ENCODE measurements at places on chromosomes 6 and 20.
A peak's percentile ranks its signal among the peaks of the same experiment; 100 is the strongest.

DNA sequence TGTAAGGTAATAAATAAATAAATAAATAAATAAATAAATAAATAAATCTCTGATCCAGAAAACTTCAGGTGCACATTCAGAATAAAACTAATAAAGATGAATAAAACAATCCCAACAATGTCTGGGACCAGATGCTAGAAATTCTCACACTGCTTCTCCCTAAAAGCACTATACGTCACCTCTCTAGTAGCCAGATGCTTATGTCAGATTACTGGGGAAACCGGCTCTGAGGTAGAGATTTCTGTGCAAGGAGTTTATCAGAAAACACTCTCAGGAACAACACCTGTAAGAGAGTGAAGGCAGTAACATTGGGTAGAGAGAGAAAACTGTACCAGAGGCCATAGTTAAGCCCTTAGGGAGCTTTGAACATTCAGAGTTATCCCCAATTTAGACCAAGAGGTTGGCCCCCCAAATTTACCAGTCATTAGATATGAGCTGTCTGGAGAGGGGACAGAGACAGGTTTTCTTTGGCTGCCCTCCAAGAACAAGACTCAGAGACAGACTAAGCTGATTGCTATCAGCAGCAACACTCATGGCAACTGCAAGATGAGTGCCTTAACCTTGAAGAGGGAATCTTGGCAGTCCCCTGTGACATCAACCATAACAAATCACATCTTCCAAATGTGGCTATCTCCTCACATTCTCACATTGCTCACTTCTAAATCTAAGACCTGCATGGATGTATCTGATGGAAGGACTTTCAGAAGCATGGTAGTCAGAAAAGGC lies 151.2 kb upstream of the BMP5 start:
- DNase-seq: no peak

DNA sequence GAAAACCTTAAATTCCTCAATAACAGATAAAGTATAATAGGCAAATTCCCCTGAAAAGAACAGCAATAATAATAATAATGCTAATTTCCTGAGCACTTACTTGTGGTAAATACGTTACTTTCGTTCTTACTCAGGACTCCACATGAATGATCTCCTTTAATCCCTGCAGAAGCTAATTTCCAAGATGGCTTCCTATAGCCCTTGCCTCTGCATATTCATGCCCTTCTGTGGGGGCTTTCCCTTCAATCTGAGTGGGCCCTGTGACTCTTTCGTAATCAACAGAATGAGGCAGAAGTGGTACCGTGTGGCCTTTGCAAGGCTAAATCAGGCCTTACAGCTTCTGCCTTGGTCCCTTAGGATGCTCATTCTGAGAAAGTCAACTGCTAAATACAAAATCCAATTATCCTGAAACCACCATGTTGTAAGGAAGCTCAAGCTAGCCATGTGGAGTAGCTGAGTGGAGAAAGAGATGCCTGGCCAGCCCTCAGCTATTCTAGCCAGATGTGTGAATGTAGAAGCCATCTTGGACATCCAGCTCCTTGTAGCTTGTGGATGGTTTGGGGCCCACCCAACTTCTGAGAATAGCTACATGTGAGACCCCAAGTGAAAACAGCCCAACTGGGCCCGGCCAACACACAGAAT lies 50.5 kb downstream of the MCUR1 start:
- no peak for DNase-seq

- DNase-seq: no peak
These were observed 133.8 kb upstream of the PTPN1 start for GRCh38 chr20:50376179-50376887.

DNA sequence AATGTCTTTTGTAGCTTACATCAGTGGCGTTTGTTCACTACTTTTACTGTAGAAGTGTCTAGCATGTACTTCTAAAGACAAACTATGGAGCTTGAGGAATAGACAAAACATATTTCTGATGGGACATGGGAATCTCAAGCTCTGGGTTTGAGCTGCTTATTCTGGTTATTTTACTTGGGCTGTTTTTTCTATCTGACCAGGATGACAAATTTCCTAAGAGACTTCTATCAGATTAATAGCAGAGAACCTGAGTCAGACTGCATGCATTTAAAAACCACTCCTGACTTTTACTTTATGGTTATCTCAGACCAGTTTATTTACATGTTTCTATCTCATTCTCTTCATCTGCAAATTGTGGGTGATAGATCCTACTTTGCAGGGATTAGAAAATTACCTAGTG lies 1282.3 kb upstream of the GJE1 start:
- no peak for DNase-seq

GRCh38 chr6:105591053-105591452 lies 188.2 kb upstream of the PREP start:
- no peak for DNase-seq

DNA sequence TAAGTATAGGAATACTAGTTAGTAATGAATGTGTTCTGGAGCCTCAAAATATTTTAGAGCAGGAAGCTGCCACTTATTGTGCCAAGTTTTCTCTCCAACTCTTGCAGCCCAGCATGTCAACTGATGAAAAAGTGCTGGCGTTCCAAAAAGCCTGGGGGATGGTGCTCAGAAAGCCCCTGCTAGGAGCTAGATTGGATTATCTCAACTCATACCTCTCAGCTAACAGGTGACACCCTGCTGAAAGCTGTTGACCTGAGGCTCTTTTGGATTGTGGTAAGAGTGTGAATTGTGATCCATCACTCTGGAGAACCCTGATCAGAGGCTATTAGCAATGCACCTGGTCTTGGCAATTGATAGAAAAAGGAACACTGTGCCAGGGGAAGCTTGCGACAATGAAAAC lies 580.4 kb downstream of the EYS start:
- no peak for DNase-seq

- no peak for DNase-seq
These were observed 123.4 kb upstream of the ECI2 start for GRCh38 chr6:4258733-4259132.

- DNase-seq: peak; percentile 72
These were observed 46.5 kb downstream of the ADTRP start for GRCh38 chr6:11732036-11732631.

DNA sequence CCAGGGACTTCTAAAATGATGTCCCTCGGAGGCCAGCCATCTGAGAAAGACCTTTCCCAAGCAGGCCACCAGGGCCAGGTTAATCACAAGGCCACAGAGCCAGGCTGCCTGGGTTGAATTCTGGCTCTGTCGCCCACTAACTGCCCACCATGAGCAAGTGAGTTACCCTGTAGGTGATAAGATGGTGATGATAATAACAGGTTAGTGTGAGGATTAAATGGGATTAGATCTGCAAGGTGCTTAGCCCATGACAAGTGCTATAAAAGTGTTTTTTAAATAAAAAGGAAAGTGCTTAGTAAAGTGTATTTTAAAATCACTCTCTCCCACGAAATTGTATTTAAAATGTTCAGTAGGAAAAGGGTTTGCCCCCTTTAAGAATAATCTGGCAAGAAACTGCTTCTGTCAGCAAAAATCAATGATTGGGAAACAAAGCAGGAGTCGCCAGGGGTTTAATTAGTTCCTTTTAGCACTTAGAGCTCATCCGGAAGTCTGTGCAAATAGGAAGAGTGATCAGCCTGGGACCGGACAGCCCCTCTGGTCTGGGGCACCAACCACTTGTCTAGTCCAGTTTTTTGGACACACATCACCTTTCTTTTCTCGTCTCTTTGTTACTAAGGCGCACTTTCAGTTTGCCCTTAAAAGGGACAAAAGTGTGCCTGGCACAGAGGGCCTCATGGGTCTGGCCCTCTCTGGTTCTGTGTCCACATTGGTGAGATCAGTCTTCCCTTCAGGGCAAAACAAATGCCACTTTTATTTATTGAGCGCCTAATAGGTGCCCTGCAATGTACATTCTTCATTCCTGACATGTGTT lies 150.4 kb downstream of the GRM4 start:
- DNase-seq: no peak

GRCh38 chr6:151093706-151094105 lies 146.1 kb upstream of the AKAP12 start:
- no peak for DNase-seq

- DNase-seq: no peak
These were observed 90.4 kb downstream of the COL12A1 start for GRCh38 chr6:75115481-75115880.

- no peak for DNase-seq
These were observed 52.8 kb upstream of the PNRC1 start for GRCh38 chr6:89027756-89028155.

- no peak for DNase-seq
These were observed 10.6 kb upstream of the WFDC8 start for GRCh38 chr20:45589725-45590124.

DNA sequence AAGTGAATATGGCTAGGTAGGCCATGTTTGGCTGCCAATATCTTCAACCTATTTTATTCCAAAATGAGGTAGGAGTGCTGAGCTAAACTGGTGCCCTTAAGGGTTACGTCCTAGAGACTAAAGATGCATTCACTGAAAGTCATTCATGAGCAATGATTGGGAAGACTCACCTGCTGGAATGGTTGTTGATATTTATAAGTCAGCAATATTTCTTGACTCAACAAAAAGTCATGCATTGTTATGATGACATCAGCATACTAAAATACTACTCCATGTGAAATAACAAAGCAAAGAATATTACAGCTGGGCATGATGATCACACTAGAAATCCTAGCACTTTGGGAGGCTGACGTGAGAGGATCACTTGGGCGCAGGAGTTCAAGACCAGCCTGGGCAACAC lies 17.6 kb upstream of the NUP153 start:
- no peak for DNase-seq

GRCh38 chr20:1579488-1579887 lies 22.0 kb upstream of the SIRPD start:
- DNase-seq: no peak

DNA sequence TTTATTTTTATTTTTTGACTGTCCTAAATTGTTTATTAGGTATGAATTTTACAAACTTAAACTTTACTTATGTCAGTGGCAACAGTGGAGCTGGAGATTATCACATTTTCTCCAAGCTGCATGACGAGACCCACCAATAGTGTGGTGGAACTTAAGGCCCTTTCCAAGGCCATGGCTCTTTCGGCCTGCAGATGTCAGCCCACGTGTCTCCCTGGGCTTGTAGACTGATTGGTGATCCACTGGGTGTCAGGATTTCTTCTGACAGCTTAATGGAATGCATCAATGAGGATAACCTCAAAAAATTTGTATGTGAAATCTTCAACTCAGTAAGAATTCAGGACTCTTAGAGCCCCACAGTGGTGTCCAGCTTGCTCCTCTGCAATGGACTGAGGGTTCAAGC lies 32.3 kb upstream of the OVOL2 start:
- no peak for DNase-seq

DNA sequence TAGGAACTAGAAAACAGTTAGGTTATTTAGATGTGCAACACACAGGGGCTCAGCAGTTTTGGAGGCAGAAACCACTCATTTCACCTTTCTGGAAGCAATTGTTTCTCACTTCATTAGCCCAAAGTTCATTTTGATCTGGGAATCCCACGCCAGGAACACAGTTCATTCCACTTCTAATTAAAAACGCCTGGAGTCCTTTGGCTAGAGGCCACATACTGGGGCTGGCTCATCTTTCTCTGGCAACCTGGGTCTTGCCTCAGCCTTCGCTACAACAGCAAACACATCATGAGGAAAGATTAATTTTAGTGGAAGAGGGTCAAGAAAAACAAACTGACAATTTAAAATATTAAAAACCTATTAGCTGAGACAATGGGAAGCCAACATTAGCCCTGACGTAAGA lies 69.7 kb downstream of the RFPL4B start:
- DNase-seq: peak; percentile 73

GRCh38 chr20:22453244-22454080 lies 130.9 kb downstream of the FOXA2 start:
- DNase-seq: no peak

DNA sequence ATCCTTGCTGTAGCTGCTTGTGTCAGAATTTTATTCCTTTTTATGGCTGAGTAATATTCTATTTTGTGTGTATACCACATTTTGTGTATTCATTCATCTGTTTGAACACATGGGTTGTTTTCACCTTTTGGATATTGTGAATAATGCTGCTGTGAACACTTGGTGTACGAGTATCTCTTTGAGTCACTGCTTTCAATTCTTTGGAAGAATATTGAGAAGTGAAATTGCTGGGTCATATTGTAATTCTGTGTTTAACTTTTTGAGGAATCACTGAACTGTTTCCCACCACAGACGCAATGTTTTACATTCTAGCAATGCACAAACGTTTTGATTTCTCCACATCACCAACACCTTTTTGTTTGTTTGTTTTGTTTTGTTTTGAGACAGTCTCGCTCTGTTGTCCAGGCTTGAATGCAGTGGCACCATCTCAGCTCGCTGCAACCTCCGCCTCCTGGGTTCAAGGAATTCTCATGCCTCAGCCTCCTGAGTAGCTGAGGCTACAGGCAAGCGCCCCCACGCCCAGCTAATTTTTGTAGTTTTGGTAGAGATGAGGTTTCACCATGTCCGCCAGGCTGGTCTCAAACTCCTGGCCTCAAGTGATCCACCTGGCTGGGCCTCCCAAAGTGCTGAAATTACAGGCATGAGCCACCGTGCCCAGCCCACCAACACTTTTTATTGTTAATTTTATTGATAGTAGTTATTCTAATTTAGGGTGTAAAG lies 21.7 kb downstream of the CPXM1 start:
- DNase-seq: no peak

GRCh38 chr6:125140808-125141207 lies 12.8 kb upstream of the TPD52L1 start:
- no peak for DNase-seq

DNA sequence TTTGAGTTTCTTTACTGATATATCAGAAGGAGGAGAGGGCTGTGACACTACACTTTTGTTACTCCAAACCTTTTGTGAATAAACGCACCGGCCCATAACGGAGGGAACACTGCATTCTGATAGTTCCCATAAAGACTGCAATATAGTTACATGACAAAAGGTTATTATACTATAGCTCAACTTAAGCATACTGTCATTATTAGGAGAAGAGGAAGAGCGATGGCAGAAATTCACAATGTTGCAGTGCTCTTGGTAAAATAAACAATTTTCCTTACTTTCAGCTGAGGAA lies 2.3 kb upstream of the PDE10A start:
- no peak for DNase-seq

DNA sequence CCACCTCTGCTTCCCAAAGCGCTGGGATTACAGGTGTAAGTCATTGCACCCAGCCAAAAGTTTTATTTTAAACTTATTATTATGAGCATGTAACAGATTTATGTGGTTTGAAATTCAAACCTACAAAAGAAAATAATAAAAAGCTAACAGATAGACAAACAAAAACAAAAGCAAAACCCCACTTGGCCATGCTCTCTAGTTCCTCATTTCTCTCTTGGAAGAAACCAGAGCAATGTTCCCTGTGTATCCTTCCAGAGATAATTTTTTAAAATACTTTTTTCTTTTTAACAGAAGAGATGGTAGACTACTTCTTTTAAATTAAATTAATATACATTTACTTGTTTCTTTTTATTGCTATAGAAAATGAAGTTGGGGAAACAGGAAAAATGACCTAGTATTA lies 28.0 kb upstream of the SLC17A3 start:
- no peak for DNase-seq

DNA sequence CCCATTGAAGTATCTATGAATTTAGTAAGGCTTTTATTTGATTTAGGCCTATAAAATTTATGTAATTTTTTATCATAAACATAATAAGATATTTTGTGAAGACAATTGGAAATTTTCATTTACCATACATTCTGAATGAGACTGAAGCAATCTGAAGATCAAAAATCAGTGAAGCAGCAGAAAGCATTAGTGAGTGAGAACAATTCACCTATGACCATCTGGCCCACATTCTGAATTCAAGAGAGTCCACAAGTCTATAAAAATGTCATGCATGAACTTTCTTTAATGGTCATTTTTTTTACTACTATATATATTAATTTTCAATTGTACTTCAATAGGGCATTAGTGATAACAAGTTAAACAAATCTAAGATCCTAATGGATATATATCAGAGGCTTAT lies 1026.6 kb upstream of the MAP3K7 start:
- no peak for DNase-seq

GRCh38 chr6:67345946-67346345 lies 1289.1 kb upstream of the ADGRB3 start:
- no peak for DNase-seq

All from AG09319 (cell line).